ENCODE measurements at places on chromosomes 12 and 14. TPM values are rescaled to one million over a fixed set of nuclear protein-coding genes. Genes with fewer than 3 reads are reported as not detected.
A peak's percentile ranks its signal among the peaks of the same experiment; 100 is the strongest.

- H3K27me3 ChIP-seq, result no peaks in the 10 kb centered on the region
- no peaks in the 10 kb centered on the region for H3K4me1 ChIP-seq
- H3K27ac ChIP-seq, result no peak overlapping the region
- no peaks in the 10 kb centered on the region for H3K36me3 ChIP-seq
- no peak for DNase-seq
Measured at GRCh38 chr14:28515571-28515970, 251.0 kb upstream of the FOXG1 start.

- H3K36me3 ChIP-seq, result no peaks in the 10 kb centered on the region
- peak; percentile 40 for DNase-seq
- no peaks in the 10 kb centered on the region for H3K27me3 ChIP-seq
- no peak overlapping the region for H3K27ac ChIP-seq
- no peaks in the 10 kb centered on the region for H3K4me1 ChIP-seq
- H3K4me3 ChIP-seq, result no peak overlapping the region
Measured at GRCh38 chr12:100820314-100820713, 25.7 kb downstream of the ANO4 start.

DNA sequence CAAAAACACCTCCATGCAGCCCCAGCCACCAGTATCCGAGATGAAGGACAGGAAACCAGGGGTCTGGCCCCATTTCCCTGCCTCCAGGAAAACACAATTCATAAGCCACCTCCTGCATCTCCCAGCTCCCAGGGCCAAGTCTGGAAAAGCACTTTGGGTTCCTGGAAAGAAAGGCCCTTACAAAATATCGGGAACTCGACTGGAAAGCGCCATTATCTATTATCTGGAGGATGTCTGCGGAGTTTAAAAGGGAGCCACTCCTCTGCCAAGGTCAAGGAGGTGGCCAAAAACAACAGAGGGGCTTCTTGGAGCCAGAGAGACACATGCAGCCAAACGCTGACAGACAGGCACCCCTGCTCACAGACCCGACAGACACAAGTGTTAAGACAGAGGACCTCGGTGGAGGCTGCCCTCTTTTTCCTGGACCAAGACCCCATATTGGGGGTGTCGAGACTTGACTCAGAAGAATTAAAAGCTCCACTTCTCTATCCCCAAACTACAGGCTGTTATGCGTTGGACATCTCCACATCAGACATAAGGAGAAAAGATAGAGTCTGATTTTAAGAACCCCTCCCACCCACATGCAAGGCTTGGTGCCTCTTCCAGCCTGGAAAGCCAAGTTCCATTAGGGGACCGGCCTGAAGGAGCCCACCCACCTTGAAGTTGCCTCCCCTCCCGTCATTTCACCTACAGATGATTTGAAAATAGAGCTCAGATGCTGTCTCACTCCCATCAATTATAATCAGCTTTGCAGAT is 9.6 kb downstream of the ACTN1 start:
- no peaks in the 10 kb centered on the region for H3K27me3 ChIP-seq
- DNase-seq, result peak; percentile 48
- peak overlapping the region; percentile 29 for H3K27ac ChIP-seq

DNA sequence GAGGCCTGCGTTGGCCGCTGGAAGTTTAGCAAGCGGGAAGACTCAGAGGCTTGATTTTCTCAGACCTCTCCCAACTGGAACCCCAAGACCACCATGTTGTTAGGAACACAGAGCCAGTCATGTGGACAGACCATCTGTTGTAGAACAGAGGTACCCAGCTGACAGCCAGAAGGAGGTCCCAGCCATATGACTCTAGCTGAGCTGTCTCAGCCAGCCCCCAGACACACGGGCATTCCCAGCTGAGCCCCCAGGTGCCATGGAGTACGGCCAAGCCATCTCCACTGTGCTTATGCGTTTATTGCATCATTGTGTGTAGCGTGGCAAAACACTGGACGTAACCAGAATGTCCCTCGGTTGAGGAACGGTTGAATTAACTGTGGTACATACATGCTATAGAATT is 421.9 kb downstream of the TMEM132D start:
- no peak overlapping the region for H3K27ac ChIP-seq
- no peaks in the 10 kb centered on the region for H3K4me1 ChIP-seq
- no peak for DNase-seq
- H3K27me3 ChIP-seq, result no peaks in the 10 kb centered on the region

- DNase-seq, result no peak
- no peaks in the 10 kb centered on the region for H3K27me3 ChIP-seq
- H3K27ac ChIP-seq, result no peak overlapping the region
- no peak overlapping the region for H3K4me3 ChIP-seq
Measured at GRCh38 chr12:13242936-13243335, 46.4 kb downstream of the EMP1 start.

DNA sequence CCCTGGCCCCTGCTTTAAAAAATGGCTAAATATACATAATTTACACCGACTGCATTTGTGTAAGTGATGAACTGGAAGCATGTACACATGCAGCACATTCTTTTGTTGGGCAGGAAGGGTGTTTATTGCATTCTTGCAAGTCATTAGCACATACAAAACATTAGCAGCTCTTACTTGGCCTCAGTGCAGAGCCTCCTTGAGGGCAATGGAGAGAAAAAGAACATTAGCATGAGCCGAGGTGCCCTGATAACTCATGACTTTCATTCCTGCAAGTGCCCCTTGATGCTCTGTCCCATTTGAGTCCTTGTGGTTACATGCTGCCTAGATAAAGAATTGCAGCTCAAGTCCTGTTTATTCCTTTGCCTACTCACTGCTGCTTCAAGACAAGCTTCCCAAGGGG is 61.9 kb downstream of the PAX9 start:
- H3K27me3 ChIP-seq, result no peaks in the 10 kb centered on the region
- DNase-seq, result no peak
- H3K4me3 ChIP-seq, result no peak overlapping the region
- no peaks in the 10 kb centered on the region for H3K36me3 ChIP-seq

GRCh38 chr12:52607314-52607713 is 6.1 kb upstream of the KRT72 start:
- H3K36me3 ChIP-seq, result no peaks in the 10 kb centered on the region
- H3K27me3 ChIP-seq, result peaks cover 31% of the 10 kb centered on the region
- H3K27ac ChIP-seq, result no peak overlapping the region
- no peaks in the 10 kb centered on the region for H3K4me1 ChIP-seq
- H3K4me3 ChIP-seq, result no peak overlapping the region

DNA sequence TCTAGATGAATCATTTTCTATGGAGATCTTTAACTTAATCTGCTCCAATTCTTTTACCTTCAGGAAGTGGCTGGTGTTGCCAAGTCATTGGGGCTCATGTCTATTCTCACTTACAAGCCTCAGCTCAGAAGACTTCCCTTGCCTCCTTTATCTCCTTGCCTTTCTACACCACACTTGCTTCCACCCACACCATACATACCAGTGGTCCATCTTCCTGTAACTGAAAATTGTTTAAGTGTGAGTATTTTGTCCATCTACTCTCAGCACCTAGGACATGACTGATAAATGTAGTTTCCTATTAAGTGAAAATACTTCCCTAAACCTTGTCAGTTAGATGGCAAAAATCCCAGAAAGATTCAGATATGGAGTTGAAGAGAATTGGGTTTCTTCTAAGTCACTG is 199.7 kb upstream of the CPNE8 start:
- DNase-seq, result no peak

GRCh38 chr12:19223018-19223417 is 93.5 kb downstream of the PLEKHA5 start:
- H3K27me3 ChIP-seq, result no peaks in the 10 kb centered on the region
- peak overlapping the region; percentile 53 for H3K27ac ChIP-seq
- no peak overlapping the region for H3K4me3 ChIP-seq
- no peak for DNase-seq

DNA sequence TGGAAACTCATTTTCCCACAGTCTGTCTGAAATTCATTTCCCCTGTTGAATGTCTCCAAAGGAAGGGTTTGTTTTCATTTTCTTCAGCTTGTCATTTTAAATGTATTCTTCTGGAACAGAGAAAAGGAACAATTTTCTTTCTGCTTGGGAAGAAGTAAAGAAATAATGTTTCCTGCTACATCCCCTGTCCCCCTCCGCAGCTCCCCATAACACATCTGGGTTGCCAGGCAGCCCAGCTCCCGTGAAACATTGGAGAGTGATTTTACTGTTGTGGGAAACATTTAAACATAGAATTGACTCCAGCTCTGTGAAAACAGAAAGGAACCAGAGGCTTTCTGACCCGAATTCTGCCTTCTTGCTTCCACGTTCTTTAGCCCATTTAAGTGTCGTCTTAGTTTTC is 159.5 kb downstream of the TMEM132C start:
- DNase-seq, result peak; percentile 56
- H3K36me3 ChIP-seq, result no peaks in the 10 kb centered on the region
- peaks cover 23% of the 10 kb centered on the region for H3K4me1 ChIP-seq
- H3K4me3 ChIP-seq, result no peak overlapping the region

DNA sequence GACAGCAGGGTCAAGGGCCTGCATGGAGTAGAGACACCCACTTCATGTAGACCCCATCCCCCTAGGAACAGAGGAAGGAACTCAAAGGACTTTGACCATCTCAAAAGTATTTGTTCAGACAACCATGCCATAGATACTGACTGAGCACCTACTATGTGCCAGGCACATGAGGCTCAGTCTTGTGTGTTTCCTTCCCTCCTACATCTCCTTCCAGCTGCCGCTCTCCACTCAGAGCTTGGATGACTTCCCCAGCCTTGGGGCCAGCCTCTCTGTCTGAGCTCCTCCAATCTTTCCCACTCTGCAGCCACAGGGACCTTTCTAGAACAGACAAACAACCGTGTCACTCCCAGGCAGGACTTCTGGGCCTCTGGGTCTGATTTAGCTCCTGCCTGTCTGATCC is 2.5 kb downstream of the TRPV4 start:
- no peaks in the 10 kb centered on the region for H3K36me3 ChIP-seq
- H3K27ac ChIP-seq, result no peak overlapping the region
- no peak overlapping the region for H3K4me3 ChIP-seq
- DNase-seq, result no peak
- no peaks in the 10 kb centered on the region for H3K4me1 ChIP-seq

- H3K4me3 ChIP-seq, result no peak overlapping the region
- DNase-seq, result no peak
- no peaks in the 10 kb centered on the region for H3K27me3 ChIP-seq
- H3K36me3 ChIP-seq, result no peaks in the 10 kb centered on the region
- H3K4me1 ChIP-seq, result no peaks in the 10 kb centered on the region
- H3K27ac ChIP-seq, result no peak overlapping the region
Measured at GRCh38 chr14:54916101-54916500, 13.5 kb upstream of the GCH1 start.

DNA sequence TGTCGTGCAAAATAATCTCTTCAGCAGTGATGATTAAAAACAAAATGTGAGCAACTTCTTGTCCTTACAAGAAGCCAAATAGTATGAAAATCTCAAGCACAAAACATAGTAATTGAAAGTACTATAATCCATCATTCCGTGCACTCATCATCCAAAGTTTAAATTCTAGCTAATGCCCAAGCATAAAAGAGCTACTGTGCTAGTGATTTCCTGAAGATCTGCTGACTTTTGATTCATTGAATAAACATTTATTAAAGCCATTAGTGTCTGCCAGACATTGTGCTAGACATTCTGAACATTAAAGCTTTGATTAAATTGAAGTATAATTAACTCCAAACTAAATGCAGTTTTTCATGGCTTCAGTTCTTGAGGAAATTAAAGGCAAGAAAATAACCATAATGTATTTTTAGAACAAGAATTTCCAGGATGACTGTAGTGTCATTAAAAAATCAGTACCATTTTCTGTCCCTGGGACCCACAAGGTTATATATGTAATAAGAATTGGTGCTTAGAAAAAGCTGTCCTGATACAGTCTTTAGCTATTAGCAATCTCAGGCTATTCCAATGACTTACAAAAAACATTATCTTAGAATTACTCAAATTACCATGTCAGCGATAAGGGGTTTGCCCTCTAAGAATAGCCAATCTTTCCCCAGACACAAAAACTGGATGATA is 71.7 kb downstream of the CMAS start:
- H3K4me3 ChIP-seq, result no peak overlapping the region
- no peaks in the 10 kb centered on the region for H3K27me3 ChIP-seq
- no peak overlapping the region for H3K27ac ChIP-seq
- H3K4me1 ChIP-seq, result no peaks in the 10 kb centered on the region
- no peak for DNase-seq
- H3K36me3 ChIP-seq, result no peaks in the 10 kb centered on the region

DNA sequence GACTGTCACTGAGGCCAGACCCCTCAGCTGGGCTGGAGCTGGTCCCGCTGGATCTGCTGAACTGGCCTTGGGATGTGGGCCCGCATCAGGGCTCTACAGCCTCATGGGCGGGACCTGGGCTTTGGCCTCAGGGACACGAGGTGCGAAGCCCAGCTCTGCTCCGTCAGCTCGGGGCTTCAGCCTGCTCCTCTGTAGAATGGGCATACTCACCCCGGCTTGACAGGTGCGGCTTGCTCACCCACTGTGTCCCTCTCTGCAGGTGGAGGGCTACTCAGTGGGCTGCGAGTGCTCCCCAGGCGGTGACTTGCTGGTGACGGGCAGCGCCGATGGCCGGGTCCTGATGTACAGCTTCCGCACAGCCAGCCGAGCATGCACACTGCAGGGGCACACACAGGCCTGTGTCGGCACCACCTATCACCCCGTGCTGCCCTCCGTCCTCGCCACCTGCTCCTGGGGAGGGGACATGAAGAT is 57.6 kb downstream of the BEGAIN start:
- no peak overlapping the region for H3K27ac ChIP-seq
- no peak for DNase-seq
- peaks cover 2% of the 10 kb centered on the region for H3K4me1 ChIP-seq
- no peaks in the 10 kb centered on the region for H3K27me3 ChIP-seq

GRCh38 chr12:71652656-71653055 is 11.0 kb downstream of the ZFC3H1 start:
- peaks cover 23% of the 10 kb centered on the region for H3K36me3 ChIP-seq
- H3K27ac ChIP-seq, result no peak overlapping the region
- DNase-seq, result no peak
- no peaks in the 10 kb centered on the region for H3K27me3 ChIP-seq
- no peak overlapping the region for H3K4me3 ChIP-seq
- H3K4me1 ChIP-seq, result no peaks in the 10 kb centered on the region

GRCh38 chr14:54585214-54585613 is 18.3 kb downstream of the SAMD4A start:
- DNase-seq, result no peak
- H3K27me3 ChIP-seq, result no peaks in the 10 kb centered on the region
- H3K4me1 ChIP-seq, result no peaks in the 10 kb centered on the region

DNA sequence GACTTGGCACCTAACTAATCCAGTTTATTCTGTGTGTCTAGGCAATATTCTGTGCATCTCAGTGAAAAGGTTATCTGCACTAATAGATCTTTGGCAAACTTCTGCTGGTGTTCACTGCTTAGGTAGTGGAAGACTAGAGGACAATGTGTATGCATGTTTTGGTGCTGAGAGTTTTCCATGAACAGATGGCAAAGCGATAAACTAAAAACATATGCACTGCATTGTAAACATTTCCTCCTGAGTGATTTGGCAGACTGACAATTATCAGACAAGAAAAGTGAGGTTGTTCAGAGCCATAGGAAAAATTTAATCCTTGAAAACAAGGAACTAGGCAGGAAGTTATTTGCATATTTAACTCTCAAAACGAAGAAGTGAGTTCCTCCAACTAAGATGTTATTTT is 400.4 kb downstream of the ATP23 start:
- no peaks in the 10 kb centered on the region for H3K27me3 ChIP-seq
- H3K4me3 ChIP-seq, result no peak overlapping the region

The KLRC1 gene
- 2.5 TPM for total RNA-seq

The KCNK13 gene
- total RNA-seq, result 1.4 TPM

The RNF212B gene
- total RNA-seq, result not detected

The TSHR gene
- not detected for total RNA-seq

The OLR1 gene
- total RNA-seq, result 52.1 TPM
